ENCODE measurements at places on chromosomes 6 and 20.

DNA sequence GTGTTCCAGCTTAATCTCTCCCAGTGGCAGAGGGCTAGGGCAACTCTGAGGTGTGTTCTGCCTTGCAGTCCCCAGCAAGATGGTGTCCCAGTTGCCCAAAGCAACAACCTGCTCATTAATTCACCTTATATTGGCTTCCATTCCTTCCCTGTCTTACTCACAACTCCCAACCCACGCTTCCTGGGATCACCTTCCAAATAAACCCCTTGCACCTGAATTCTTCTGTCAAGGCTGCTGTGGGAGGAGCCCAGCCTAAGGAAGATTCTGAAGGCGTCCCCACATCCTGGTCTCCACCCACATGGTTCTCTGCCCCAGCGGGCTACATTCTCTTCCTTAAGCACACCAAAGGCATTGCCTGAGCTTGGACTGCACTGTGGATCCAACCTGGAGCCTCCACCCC is 116.6 kb upstream of the MAFB start:
- no peak for DNase-seq

DNA sequence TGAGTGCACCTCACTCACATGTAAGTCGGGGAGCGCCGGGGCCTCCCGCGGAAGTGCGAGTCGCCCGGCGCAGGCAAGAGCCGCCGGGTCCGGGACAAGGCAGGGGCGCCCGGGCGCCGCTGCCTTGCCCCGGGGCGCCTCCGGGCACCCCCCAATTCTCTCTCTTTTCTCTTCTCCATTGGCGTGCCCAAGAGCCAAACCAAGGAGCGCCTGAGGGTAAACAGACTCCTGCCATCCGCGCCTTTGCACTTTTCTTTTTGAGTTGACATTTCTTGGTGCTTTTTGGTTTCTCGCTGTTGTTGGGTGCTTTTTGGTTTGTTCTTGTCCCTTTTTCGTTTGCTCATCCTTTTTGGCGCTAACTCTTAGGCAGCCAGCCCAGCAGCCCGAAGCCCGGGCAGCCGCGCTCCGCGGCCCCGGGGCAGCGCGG is 36.8 kb downstream of the GNAS start:
- no peak for DNase-seq

GRCh38 chr6:158663625-158664165 is 13.8 kb downstream of the SYTL3 start:
- no peak for DNase-seq

DNA sequence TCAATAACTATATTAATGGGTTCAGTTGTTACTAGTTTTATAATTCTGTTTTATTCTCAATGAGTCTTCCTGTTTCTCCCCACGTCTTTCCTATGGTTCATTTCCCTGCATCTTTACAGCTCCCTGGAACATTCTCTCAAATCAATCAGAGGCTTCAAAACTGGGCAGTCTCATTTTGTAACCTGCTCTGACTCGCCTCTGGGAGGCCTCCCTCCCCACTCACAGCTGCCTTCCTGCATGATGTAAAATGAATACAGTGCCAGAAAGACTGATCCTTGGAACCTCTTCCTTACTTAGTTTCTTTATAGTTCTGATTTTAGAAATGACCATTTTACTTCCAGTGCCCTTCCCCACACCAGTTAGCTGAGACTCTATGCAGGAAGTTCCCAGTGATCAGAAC is 103.9 kb downstream of the ESR1 start:
- DNase-seq: no peak

DNA sequence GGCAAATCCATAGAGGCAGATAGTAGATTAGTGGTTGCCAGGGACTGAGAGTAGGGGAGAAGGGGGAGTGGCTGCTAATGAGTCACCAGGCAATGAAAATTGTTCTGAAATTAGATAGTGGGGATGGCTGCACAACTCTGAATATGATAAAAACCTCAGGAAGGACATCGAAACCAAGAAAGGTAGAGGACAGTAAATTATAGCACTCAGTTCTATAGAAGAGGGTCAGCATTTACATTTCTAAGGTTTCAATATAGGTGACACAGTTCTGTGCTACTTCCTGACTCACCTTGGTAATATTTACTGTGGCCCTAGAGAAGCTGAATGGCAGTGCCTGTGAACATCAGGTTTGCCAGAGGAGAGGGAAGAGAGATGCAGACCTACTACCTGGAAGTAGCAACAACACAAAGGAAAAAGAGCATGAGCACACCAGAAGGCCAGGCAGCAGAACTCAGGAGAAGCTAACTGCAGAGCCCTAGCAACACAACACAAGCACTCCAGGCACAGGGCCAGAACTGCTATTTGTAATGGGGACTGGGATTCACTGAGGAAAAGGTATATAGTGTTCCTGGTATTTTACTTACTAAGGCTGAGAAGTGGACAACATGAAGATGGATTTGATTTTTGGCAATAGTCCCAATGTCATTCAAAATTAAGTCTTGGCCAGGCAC is 75.9 kb downstream of the PLCG1 start:
- no peak for DNase-seq

- DNase-seq: no peak
Observed at GRCh38 chr6:144989319-144990107, 704.4 kb downstream of the UTRN start.

DNA sequence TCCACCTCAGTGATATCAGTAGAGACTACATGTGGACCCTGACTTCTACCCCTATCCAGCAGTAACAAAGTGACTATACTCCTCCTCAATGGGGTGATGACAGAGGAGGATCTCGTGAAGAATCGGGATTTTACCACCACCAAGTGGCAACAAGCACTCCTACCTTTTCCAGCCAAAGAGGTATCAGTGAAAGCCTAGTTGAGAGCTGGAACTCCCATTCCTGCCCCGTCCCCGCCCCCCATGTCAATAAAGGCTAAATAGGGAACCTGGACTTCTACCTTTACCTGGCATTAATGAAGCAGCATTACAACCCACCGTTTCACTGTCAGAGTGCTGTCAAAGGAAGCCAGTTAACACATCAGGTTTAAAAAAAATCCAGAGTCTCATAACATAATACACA is 45.3 kb downstream of the RNF24 start:
- no peak for DNase-seq

- no peak for DNase-seq
Observed at GRCh38 chr6:4345543-4345942, 210.2 kb upstream of the ECI2 start.

- no peak for DNase-seq
Observed at GRCh38 chr6:106359959-106360409, 533 bp upstream of the CRYBG1 start.

DNA sequence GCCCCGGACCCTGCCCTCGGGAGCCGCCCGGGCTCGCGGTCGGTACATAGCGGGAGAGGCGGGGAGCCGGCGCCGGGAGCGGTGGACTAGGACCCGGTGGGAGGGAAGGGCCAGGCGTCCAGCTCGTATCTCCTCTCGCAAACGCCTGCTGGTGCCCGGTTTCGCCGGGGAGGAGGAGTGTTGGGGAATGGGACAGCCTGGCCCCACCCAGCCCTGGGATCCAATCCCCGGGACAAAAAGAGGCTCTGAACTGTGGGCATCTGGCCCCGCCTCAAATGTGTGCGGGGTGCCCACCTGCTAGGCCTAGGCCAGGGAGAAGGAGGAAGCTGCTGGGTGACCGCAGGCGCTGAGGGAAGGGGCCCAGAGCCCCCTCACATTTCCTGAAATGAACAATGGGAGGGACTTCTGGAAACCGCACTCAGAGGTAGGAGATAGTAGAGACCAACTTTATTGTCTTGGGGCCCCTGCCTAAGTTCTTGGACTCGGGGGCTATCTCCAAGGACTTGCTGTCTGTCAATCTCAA is at the start of gene KCNK17:
KCNK17 (minus strand) TSS at position 147 of the 523 bp plus-strand sequence; CDS start at position 48, 99 bp downstream.
- no peak for DNase-seq

DNA sequence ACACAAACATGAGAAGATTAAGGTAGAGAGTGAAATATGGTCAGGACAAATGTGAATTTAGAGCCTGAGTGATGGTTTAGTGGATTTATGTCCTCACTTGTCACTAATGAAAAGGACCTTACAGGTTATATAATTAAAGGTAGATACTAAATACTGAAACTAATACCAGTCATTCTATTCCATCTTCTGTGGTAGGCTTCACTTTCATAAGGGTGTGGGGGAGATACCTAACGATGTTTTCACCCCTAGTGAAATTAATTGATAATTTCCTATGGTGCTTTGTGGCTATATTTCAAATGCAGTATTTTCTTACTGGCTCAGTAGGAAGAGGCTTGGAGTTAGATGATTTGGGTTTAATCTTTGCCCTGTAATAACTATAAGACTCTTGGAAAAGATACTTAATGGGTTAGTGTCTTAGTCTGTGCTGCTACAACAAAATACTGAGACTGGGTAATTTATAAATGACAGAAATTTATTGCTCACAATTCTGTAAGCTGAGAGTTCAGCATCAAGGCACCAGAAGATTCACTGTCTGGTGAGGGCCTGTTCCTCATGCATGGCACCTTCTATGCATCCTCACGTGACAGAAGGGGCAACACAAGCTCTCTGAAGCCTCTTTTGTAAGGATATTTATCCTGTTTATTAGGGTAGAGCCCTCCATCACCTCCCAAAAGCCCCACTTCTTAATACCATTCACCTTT is 21.3 kb downstream of the RNF217 start:
- DNase-seq: no peak

- DNase-seq: no peak
Observed at GRCh38 chr20:37393863-37394542, 48.1 kb downstream of the SRC start.

- DNase-seq: no peak
Observed at GRCh38 chr6:25576919-25577318, 75.1 kb upstream of the SCGN start.

DNA sequence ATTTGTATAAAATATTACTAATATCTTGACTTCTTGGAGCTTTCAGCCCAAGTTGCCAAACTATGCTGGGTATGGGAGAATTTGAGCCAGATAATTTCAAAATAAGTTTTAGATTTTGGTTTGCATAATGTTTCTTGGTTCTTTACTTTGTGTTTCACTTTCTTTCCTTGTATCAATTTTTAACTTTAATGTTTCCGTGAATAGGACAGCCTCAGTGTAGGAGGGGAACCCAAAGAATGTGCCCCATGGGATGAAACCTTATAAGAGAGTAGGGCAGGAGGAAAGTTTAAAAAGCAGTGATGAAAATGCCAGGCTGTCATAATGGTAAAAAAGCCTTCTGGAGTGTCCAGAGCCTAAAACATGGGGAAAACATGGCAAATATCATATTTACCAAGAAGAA is 252.4 kb upstream of the IRAK1BP1 start:
- DNase-seq: no peak

GRCh38 chr6:139779988-139780774 is 405.7 kb upstream of the CITED2 start:
- DNase-seq: no peak

DNA sequence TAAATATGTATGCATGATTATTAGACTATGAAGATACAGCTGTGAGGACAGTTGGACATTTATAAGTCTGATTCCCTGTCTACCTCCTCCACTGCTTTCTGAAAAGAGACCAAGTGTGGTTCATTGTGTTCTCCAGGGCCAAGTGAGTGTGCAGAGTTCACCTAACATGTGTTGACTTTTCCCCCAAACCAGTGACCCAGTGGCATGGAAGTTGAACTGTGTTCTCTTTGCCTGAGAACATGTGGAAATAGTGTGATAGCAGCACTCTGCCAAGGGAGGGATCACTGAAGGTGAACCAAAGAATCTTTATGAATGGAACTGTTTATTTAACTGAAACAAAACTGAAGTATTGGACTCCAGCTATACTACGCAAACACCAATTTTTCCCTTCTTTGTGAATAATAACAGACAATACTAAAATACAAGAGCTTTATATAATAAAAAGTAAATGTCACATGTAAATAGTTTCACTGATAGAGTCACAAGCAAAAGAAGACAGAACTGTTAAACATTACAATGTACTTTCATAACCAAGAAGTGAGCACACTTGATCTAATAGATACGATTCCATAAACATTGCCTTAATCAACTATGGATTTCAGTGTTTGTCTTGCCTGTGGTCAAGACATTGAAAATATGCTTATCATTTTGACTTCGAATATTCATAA is 200.3 kb upstream of the FUT9 start:
- no peak for DNase-seq

GRCh38 chr6:32697031-32697430 is 30.6 kb upstream of the HLA-DQB1 start:
- no peak for DNase-seq

- no peak for DNase-seq
Observed at GRCh38 chr6:39430871-39431523, 108.5 kb upstream of the KCNK16 start.

DNA sequence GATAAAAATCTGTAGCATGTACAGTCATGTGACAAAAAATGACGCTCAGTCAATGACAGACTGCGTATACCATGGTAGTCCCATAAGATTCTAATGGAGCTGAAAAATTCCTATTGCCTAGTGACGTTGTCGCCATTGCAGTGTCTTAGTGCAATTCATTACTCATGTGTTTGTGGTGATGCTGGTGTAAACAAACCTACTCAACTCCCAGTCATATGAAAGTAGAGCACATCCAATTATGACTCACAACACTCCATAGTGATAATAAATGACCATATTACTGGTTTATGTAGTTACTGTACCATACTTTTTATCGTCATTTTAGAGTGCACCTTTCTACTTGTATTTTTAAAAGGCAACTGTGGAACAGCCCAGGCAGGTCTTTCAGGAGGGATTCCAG is 45.0 kb downstream of the TFAP2A start:
- DNase-seq: no peak

DNA sequence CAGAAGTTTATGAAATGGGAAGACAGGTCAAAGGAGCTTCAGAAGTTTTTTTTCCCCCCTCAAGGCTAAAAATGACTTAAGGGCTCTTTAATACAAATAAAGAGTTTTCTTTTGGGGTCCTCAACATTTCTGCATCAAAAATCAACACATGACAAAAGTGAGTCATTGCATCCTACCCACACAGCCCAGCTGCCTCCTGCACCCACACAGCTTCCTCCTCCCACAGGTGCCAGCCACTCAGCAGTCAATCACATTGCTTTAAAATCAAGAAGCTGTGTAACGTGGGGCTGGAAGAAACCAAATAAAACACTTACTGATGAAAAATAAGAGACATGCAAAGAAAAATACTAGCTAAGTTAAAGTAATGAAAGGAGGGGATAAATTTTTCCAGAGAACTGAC is 68.5 kb downstream of the MAP3K5 start:
- peak; percentile 26 for DNase-seq

DNA sequence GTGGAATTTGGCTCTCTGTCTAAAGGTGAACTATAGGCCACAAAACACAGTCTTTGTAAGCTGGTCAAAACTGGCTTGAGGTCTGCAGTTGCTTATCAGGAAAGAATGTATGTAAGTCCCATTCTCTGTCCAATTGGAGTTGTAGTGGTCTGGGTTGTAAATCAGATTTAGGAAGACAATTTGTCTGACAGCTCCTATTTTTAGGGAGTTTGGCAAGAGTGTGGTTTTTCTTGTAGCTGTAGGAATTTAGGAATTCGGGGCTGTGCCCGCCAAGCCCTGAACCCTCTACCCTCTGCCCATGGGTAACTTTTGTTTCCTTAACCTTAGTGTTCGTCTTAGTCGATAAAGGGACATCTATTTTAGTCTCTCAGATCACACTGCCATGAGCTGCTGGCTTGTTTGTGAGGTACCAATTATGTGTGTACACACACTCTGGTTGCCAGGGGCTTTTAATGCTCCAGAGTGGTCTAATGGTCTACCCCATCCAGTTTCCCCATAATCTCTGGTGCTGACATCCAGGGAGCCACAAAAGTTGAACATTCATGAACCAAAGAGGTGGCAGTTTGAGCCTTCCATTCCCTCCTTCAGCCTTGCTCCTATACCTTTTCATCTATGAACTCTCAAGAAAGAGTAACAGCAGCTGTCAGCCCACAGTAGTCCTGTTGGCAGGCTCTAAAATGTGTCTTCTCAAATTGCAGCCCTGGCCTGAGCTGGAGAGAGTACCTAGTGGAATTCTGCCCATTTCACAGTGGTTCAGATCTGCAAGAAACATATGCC is 93.0 kb downstream of the ANKRD6 start:
- DNase-seq: no peak
